ENCODE measurements at places on chromosomes 12 and 14. TPM values are rescaled to one million over a fixed set of nuclear protein-coding genes. Genes with fewer than 3 reads are reported as not detected.

GRCh38 chr12:68056300-68056699 is 67.1 kb downstream of the IFNG-AS1 start:
- no peaks in the 10 kb centered on the region for H3K4me1 ChIP-seq
- peaks cover 6% of the 10 kb centered on the region for H3K27me3 ChIP-seq
- no peaks in the 10 kb centered on the region for H3K36me3 ChIP-seq

GRCh38 chr12:70609739-70610491 is 27.3 kb downstream of the PTPRB start:
- H3K4me3 ChIP-seq, result peak overlapping the region; percentile 89
- peaks cover 2% of the 10 kb centered on the region for H3K27me3 ChIP-seq
- DNase-seq, result peak; percentile 73

DNA sequence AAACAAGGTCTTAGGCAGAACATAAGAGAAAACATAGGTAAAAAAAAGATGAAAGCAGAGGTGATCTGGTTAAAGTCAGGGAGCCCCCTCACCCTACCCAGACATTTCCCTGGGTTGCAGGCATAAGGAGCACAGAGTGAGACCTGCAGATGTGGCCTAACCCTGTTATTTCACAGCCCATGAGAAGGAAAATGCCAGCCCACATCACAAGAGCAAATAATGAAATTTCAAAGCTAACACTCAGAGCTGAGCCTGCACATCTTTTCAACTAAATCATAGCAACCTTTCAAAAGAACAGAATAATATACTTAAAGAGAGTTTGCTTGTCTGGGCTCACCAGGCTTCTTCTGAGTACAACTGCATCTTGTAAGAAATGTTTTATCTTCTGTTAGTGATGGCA is 295.4 kb downstream of the RPAP3 start:
- H3K4me3 ChIP-seq, result no peak overlapping the region
- DNase-seq, result no peak
- no peaks in the 10 kb centered on the region for H3K36me3 ChIP-seq
- no peaks in the 10 kb centered on the region for H3K4me1 ChIP-seq
- no peaks in the 10 kb centered on the region for H3K27me3 ChIP-seq

GRCh38 chr12:124504273-124505000 is 63.0 kb downstream of the NCOR2 start:
- H3K27me3 ChIP-seq, result peaks cover 9% of the 10 kb centered on the region
- peak overlapping the region; percentile 64 for H3K27ac ChIP-seq
- peaks cover 28% of the 10 kb centered on the region for H3K4me1 ChIP-seq
- no peak for DNase-seq
- H3K4me3 ChIP-seq, result peak overlapping the region; percentile 53

NEDD1 gene
- 18.4 TPM for total RNA-seq

SERPINA3 gene
- total RNA-seq, result not detected

MYF5 gene
- not detected for total RNA-seq

KCNJ8 gene
- 0.23 TPM for total RNA-seq

PDE3A gene
- 0.97 TPM for total RNA-seq

Measured in endothelial cell (in vitro differentiated cells).